ENCODE measurements at places on chromosomes 2 and 18.

DNA sequence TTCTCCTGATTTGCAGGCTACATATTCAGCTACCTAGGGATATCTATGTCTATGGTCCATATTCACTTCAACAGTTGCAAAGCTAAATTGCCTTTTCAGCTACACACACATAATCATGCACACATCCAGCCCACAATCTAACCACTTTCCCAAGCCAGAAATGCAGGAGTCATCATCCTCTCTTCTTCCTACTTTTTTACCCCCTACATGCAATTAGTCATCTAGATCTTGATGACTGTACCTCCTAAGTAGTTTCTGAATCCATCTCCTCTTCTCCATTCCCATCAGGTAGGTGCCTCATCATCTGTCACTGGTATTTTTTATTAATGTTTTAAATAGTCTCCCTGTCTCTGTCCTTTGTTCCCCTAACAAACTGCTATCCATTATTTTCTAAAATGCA lies 23.7 kb upstream of the SPRED2 start:
- no peak for DNase-seq

GRCh38 chr2:15049096-15049993 lies 416.8 kb downstream of the LRATD1 start:
- no peak for DNase-seq

- DNase-seq: no peak
Measured at GRCh38 chr2:197358931-197359330, 48.4 kb upstream of the ANKRD44 start.

DNA sequence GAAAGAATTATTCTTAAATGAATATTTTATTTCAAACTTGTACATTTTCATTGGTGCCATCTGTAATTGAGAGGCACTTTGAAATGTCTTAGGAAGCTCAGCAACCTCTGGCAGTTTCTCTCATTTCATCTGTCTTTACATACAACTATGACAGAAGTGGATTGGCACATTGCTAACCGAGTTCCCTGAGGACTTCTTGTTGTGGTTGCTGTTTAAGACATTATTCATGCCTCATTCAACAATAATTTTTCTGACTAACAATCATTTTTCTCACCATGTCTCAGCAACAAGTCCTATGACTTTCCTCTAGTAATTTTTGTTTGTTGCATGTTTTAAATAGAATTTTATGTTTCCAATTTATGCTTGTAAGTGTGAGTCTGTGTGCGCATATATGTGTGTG lies 284.0 kb upstream of the CWC22 start:
- no peak for DNase-seq

All from GM12865 (cell line).